ENCODE measurements at places on chromosomes 4 and X.

GRCh38 chrX:12315526-12315925 lies 177.3 kb downstream of the FRMPD4 start:
- H3K4me3 ChIP-seq = no peak overlapping the region
- H3K4me1 ChIP-seq = no peaks in the 10 kb centered on the region
- H3K27me3 ChIP-seq = no peaks in the 10 kb centered on the region
- H3K27ac ChIP-seq = no peak overlapping the region

- no peak overlapping the region for H3K27ac ChIP-seq
- no peaks in the 10 kb centered on the region for H3K36me3 ChIP-seq
- no peaks in the 10 kb centered on the region for H3K4me1 ChIP-seq
- no peak for DNase-seq
- H3K27me3 ChIP-seq = no peaks in the 10 kb centered on the region
Measured at GRCh38 chr4:74167585-74167984, 9.7 kb downstream of the MTHFD2L start.

DNA sequence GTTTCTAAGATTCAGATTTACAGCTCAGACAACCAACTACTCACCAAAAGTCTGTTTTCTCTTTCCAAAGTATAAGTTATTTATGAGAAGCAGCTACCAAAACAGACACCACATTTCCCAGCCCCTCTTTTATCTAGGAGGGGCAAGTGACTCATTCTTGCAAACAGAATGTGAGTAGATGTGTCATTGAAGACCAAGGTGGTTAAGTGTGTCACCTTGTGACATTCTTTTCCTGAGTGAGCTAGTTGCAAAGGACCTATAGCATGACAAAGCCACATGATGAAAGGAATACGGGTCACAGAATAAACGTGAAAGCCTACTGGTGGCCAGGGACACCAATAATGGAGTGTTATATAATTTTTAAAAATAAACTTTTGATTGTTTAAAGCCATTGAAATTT lies 50.0 kb downstream of the SLC7A11 start:
- H3K27me3 ChIP-seq = no peaks in the 10 kb centered on the region
- H3K4me1 ChIP-seq = no peaks in the 10 kb centered on the region
- no peaks in the 10 kb centered on the region for H3K36me3 ChIP-seq
- no peak for DNase-seq
- H3K4me3 ChIP-seq = no peak overlapping the region

- peak overlapping the region; percentile 40 for H3K4me3 ChIP-seq
- H3K36me3 ChIP-seq = no peaks in the 10 kb centered on the region
- H3K27ac ChIP-seq = no peak overlapping the region
- H3K4me1 ChIP-seq = no peaks in the 10 kb centered on the region
Measured at GRCh38 chr4:3303923-3304710, 11.3 kb downstream of the RGS12 start.

DNA sequence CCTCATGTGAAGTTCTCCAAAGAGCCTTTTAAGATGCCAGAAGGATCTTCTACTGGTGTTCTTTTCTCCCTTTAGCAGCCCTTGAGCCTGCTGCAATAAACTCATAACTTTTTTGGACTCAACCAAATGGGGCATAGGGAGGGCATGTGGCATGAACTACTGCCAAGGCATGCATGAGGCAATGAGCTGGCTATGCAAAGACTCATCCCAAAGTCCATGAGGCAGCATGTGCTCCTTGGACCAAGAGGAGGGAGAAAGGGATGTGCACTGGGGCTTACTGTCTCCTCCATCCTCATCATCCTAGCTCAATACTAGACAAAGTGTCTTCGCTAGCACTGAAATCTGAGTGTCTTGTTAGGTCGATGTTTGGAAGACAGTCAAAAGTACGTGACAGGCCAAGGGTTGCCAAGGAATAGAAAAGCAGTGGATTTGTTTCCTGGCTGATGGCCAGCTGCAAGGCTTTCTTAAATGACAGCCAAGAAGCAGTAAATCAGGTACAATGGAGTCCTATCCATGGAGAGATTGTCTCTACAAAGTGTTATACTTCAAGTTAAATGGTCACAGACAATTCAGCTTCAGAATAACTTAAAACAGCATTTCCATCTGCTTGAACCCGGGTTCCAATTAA lies 44.5 kb upstream of the ATXN3L start:
- no peak for DNase-seq
- no peak overlapping the region for H3K27ac ChIP-seq
- H3K4me3 ChIP-seq = no peak overlapping the region

DNA sequence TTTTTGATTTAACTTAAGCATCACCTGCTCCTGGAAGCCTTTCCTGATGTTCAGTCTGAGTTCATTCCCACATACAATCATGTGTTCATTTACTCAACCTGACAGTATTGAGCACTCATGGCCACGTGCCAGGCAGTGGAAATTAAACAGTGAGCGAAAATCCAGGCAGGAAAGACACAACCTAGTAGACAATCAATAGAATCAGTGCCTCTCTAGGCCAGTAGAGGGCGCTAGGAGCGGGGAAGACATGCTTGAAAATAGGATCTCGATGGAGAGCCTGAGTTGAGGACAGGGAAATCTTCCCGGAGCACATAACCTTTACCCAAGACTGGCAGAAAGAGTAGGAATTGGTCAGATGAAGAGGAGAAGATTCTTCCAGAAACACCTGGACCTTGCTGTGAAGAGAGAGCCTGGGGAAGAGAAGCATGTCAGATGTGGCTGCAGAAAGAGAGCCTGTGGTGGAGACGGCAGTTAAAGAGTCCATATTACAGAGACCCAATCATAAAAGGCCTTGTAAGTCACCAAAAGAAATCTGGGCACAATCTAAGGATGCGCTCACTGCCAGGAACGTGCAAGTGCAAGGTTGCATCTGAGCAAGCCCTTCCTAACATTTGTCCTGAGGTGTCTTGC lies 103.5 kb downstream of the LDB2 start:
- H3K36me3 ChIP-seq = no peaks in the 10 kb centered on the region
- no peak overlapping the region for H3K27ac ChIP-seq
- H3K4me1 ChIP-seq = no peaks in the 10 kb centered on the region
- DNase-seq = no peak
- no peaks in the 10 kb centered on the region for H3K27me3 ChIP-seq
- H3K4me3 ChIP-seq = no peak overlapping the region

DNA sequence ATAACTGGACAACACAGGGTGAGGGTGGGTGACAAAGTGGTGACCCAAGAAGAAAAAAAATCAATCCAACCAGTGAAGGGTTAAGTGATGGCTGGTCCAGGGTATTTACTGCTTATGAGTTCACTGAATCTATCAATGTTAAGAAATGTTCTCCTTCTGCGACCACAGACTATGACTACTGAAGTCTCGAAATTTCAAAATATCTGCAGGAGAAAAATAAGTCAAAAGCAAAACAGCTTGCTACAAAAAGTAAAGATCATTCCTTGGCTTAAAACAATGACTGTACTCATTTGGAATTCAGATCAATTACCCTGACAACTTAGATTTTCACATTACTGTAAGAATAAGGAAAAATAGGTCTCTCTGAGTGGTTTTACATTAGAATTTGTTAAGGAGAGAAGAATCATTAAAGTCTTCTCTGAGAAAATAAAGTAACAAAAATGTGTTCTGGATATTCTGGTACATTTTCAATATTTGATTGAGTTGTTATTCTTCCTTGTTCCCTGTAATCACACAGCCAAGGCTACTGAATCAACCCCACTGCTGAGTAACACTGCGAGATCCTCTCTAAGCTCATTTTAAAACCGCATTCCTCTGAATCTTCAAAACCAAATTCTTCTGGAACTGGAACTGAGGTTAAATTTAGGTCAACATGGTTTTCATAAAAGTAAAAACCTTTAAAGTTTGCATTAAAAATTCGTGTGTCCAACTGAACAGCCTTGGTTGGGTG lies 22.7 kb downstream of the SMPX start:
- no peaks in the 10 kb centered on the region for H3K36me3 ChIP-seq
- H3K4me1 ChIP-seq = no peaks in the 10 kb centered on the region
- no peak for DNase-seq
- H3K4me3 ChIP-seq = no peak overlapping the region

GRCh38 chr4:54941994-54942552 lies 183.3 kb downstream of the KDR start:
- H3K4me1 ChIP-seq = no peaks in the 10 kb centered on the region
- H3K36me3 ChIP-seq = no peaks in the 10 kb centered on the region
- DNase-seq = no peak
- H3K27ac ChIP-seq = no peak overlapping the region
- H3K27me3 ChIP-seq = no peaks in the 10 kb centered on the region

- H3K36me3 ChIP-seq = no peaks in the 10 kb centered on the region
- H3K27ac ChIP-seq = no peak overlapping the region
- H3K4me3 ChIP-seq = no peak overlapping the region
- no peaks in the 10 kb centered on the region for H3K27me3 ChIP-seq
- no peaks in the 10 kb centered on the region for H3K4me1 ChIP-seq
Measured at GRCh38 chr4:179597301-179597700, 2155.1 kb upstream of the AGA start.

GRCh38 chr4:107658400-107659336 lies 61.4 kb downstream of the PAPSS1 start:
- no peak overlapping the region for H3K4me3 ChIP-seq
- H3K27me3 ChIP-seq = no peaks in the 10 kb centered on the region
- H3K27ac ChIP-seq = no peak overlapping the region
- no peaks in the 10 kb centered on the region for H3K4me1 ChIP-seq
- DNase-seq = no peak
- H3K36me3 ChIP-seq = peaks cover 3% of the 10 kb centered on the region

DNA sequence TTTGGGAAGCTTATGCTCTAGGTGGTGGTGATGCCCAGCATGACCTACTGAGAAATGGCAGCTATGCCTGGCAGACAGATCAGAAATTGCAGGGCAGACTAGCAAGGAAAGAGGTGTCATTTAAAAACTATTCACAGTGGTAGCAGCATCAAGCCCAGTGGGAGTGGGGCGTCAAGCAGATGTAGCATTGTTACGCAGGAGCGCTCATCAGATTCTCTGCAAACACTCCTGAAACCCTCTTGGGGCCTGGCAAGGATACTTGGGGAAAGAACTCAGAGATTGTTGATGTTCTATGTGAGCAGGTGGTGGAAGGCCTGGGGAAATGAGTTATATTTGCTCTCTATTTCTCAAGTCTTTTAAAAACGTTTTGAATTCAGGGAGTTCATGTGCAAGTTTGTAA lies 437.6 kb downstream of the RAPGEF2 start:
- H3K4me3 ChIP-seq = no peak overlapping the region
- H3K27ac ChIP-seq = no peak overlapping the region
- H3K27me3 ChIP-seq = no peaks in the 10 kb centered on the region

DNA sequence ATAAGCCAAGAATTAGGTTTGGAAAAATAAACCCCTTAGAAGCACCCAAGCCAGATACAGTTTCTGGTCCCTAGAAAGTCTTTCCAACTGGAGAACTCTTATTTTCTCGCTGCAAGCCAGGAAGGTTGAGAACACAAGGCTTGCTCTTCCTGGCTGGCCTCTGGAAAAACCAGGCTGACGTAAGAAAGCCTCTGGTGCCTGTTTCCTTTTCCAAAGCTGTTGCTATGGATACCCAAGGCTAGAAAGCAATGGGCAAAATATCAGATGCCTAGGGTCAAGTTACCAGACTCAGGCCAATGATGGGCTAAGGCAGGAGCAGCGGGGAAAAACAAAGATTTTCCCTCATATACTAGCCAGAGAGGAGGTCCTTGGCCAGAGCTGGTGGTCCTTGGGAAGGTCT lies 281.6 kb downstream of the KLHL13 start:
- H3K4me1 ChIP-seq = no peaks in the 10 kb centered on the region
- no peak overlapping the region for H3K27ac ChIP-seq
- DNase-seq = no peak
- no peaks in the 10 kb centered on the region for H3K27me3 ChIP-seq

- no peaks in the 10 kb centered on the region for H3K36me3 ChIP-seq
- no peak overlapping the region for H3K27ac ChIP-seq
- DNase-seq = no peak
- H3K4me1 ChIP-seq = no peaks in the 10 kb centered on the region
- no peak overlapping the region for H3K4me3 ChIP-seq
Measured at GRCh38 chrX:43822014-43822413, 60.2 kb downstream of the MAOB start.

DNA sequence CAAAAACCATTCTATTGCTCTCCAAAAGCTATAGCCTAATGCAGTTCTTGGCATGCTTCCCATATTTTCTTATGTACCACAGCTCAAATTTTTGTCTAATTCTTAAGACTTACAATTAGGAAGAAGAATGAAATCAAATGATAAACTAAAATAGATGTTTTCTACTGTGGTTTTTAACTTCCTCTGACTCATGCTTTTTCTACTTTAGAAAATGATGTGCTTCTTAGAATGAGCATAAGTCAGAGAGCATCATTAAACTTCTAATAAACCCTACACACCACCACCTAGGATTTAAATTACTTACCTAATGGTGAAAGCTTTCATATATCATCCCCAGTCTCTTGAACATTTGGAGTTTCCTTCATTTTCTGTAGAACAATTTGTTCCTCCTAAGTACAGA lies 217.0 kb upstream of the NDST3 start:
- DNase-seq = no peak
- no peaks in the 10 kb centered on the region for H3K27me3 ChIP-seq
- no peaks in the 10 kb centered on the region for H3K4me1 ChIP-seq
- H3K36me3 ChIP-seq = no peaks in the 10 kb centered on the region

- no peak overlapping the region for H3K4me3 ChIP-seq
- peaks cover 23% of the 10 kb centered on the region for H3K4me1 ChIP-seq
- peaks cover 24% of the 10 kb centered on the region for H3K27me3 ChIP-seq
Measured at GRCh38 chr4:110626532-110627153, 3.8 kb upstream of the PITX2 start.

GRCh38 chr4:188620608-188621007 lies 481.4 kb downstream of the TRIML1 start:
- DNase-seq = no peak
- no peak overlapping the region for H3K27ac ChIP-seq
- H3K4me3 ChIP-seq = no peak overlapping the region

DNA sequence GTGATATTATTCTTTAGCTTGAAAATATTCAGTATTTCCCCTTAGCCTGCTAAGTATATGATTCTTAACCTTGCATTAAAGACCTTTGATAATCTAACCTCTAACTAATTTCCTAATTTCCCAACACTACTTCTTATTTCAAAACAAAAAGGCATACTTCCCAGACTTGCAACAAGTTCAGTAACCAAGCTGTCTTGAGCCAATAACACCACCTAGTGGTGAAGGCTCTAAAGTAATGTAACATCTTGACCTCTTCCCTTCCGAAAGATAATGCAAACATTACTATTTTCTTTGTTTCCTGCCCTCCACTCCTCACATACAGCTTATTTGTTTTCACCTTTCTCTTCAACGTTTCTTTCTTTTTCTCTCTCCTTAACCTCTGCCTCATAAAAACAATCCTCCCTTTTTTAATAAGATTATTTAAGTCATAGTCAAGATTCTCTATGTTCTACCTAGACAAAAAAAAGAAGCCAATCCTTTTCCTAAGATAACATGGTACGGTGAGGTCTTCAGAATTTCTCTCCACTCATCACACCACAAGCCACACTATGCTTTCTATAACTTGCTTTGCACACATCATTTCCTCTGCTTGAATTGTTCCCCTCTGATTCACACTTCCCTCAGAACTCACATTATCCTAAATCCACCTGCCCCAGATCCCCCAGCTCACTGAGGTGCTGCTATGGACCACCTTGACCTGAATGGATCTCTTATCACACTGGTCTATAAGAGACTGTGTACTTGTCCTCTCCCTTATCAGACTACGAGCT lies 3.5 kb downstream of the FAT1 start:
- no peak overlapping the region for H3K27ac ChIP-seq
- no peak overlapping the region for H3K4me3 ChIP-seq
- H3K4me1 ChIP-seq = peaks cover 8% of the 10 kb centered on the region
- H3K36me3 ChIP-seq = no peaks in the 10 kb centered on the region
- no peak for DNase-seq

GRCh38 chr4:4837316-4837715 lies 22.1 kb upstream of the MSX1 start:
- H3K27me3 ChIP-seq = no peaks in the 10 kb centered on the region
- no peak for DNase-seq
- H3K36me3 ChIP-seq = no peaks in the 10 kb centered on the region
- no peaks in the 10 kb centered on the region for H3K4me1 ChIP-seq
- no peak overlapping the region for H3K4me3 ChIP-seq
- H3K27ac ChIP-seq = no peak overlapping the region
